Heart right ventricle (tissue), 16 donors: ENCODE measurements at places on chromosomes 16 and 17. TPM values are rescaled to one million over a fixed set of nuclear protein-coding genes. Genes with fewer than 3 reads are reported as not detected.

The SLX1B gene
- polyA plus RNA-seq = 36.6 TPM

The C16orf86 gene
- 3.7 TPM for polyA plus RNA-seq

The TSPOAP1 gene
- polyA plus RNA-seq = 35.6 TPM

The KRTAP17-1 gene
- polyA plus RNA-seq = not detected

The IL21R gene
- 0.07 TPM for polyA plus RNA-seq

The TBX2 gene
- 13.4 TPM for polyA plus RNA-seq
